HepG2 (cell line): ENCODE measurements at places on chromosomes 2 and 18. TPM values are rescaled to one million over a fixed set of nuclear protein-coding genes. Genes with fewer than 3 reads are reported as not detected.
A peak's percentile ranks its signal among the peaks of the same experiment; 100 is the strongest.

TTLL4 gene
- 77.5 and 78.0 TPM in 2 replicates for total RNA-seq

COL6A3 gene
- total RNA-seq, result not detected in 2 replicates

RGPD3 gene
- total RNA-seq, result 0.24 and 0.53 TPM in 2 replicates

CD207 gene
- 0.09 and 0.27 TPM in 2 replicates for total RNA-seq

RUFY4 gene
- not detected in 2 replicates for total RNA-seq

GRCh38 chr2:84800194-84800805 lies 80.6 kb downstream of the TRABD2A start:
- no peak for DNase-seq

DNA sequence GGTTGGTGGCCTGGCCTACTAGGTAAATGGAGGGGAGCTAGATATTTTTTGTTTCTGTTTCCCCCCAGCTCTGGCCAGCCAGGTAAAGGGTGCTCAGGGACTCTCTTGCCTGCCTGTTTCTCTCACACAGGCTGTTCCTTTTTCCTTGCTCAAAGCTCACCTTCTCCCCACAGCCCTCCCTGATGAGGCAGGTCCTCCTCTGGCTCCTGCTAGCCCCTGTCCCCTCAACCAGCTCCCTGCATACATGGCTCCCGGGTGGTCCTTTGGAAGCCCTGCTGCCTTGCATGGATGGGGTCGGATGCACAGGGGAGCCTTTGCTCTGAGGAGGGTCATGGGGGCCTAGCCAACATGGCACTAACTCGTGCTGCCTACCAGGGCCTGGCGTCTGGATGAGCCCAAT lies 27.8 kb downstream of the DYSF start:
- DNase-seq, result no peak

GRCh38 chr18:54220406-54220805 lies 4.1 kb downstream of the MBD2 start:
- DNase-seq, result no peak

GRCh38 chr2:234747833-234748559 lies 203.8 kb upstream of the SH3BP4 start:
- DNase-seq, result no peak

DNA sequence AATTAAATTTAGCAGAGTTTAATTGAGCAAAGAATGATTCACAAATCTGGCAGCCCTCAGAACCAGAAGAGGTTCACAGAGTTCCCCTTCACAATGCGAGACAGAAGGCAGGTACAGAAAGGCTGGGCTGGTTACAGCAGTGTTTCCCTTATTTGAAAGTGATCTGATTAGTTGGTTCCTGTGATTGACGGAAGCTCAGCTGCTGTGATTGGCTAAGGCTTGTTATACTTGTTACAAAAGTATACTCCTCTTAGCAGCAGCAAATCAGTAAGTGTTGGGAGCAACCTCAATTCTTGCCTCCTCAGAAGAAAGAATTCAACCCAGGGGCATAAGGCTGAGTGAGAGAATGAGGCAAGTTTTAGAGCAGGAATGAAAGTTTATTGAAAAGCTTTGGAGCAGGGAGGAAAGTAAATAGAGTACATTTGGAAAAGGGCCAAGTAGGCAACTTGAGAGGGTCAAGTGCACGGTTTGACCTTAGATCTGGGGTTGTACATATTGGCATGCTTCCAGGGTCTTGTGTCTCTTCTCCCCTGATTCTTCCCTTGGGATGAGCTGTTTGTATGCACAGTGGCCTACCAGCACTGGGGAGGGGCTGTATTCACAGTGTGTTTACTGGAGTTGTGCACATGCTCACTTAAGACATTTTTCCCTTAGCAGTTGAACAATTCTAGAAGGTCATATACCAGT lies 431.8 kb upstream of the RAB12 start:
- peak; percentile 72 for DNase-seq

DNA sequence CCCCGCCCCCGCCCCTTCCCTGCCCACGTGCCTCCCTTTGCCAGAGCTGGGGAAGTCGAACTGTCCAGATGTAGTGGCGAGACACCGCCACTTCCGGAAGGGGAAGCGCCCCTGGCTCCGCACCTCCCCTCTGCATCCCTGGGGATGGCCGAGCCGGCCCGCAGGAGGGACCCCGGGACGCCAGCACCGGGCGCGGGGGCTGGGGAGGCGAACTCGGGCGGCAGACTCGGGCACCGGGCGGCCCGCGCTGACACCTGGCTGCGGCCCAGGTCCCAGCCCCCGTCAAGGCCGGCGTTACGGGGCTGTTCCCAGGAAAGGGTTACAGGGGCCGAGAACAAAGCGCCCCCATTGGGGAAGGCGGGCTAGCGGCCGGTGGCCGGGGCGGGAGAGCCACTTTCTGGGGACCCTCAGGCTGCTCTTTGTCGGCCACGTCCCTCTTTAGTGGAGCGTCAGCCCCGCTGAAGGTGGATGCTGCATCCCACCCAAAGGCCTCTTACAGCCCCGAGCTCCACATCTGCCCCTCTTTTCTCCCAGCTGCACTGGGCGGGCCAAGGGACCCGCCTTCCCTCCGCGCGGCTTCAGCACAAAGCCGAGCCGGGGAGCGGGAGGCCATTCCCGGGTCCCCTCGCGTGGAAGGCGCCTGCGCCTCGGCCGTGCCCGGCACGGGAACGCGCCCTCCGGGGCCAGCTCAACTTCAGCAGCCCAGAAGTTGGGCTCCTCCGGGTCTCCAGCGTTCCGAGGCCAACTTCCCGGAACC lies 1.3 kb downstream of the SDC1 start:
- peak; percentile 61 for DNase-seq

DNA sequence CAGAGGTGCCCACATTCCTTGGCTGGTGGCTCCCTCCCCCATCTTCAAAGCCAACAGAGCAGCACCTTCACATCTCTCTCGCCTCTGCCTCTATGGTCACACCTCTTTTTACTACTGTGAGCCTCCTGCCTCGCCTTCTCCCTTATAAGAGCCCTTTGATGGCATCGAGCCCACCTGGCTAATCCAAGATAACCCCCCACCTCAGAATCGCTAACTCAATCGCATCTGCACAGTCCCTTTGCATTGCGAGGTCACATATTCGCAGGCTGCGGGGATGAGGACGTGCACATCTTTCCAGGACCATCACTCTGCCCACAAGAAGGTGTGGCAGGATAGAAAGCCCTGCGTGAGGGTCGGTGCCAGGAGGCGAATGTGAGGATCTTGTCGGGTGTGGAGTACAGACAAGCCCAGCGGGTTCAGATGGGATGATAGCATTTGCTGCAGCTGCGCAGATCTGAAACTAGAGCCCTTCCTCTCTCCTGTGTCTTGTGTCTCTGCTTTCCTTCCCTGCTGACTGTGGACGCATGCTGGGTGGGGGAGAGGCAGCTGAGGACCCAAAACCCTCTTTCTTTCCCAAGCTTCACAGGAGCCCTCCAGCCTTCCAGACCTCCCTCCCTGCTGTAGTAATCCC lies 148.3 kb upstream of the HDAC4 start:
- DNase-seq, result no peak

- DNase-seq, result no peak
Observed at GRCh38 chr2:174784909-174785308, 20.6 kb upstream of the CHRNA1 start.

DNA sequence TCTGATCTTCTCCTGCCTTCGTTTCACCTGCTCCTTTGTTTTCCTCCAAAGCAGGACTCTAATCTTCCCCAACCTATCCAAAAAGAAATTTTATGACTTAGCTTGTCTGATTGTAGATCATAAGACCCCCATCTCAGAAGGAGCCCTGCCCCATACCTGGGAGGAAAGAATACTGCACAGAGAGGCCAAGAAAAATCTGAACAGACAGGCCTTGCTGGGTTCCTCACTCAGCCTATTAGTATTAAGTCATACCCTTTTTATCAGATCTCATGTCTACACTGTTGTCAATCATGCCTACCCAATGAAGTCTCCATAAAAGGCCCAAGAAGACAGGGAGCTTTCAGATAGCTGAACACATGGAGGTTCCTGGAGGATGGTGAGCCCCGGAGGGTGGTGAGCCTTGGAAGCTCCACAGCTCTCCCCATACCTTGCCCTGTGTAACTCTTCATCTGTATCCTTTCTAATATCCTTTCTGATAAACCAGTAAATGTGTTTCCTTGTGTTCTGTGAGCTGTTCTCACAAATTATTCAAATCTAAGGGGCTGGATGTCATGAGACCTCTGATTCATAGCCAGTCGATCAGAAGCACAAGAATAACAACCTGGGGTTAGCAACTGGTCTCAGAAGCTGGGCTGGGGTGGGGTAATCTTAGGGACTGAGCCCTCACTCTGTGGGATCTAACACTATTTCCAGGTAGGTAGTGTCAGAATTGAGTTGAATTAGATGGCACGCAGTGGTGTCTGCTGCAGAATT lies 108.8 kb downstream of the SPOPL start:
- no peak for DNase-seq

DNA sequence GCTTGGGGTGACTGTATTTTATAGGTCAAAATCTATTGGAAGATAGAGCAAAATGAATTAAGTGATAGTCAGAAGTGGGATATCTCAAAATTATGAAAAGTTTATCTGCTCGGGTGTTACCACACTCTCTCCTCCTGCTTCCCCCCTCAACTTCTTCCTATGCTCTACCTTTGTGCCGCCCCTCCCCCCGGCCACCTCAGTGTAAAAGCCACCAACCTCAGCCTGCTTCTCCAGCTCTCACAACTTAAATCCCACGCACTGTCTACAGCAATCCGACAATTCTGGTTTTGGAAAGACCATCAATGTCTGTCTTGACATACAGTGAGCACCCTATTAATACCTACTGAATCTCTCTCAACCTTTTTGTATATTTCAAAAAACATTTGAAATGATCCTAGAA lies 164.6 kb downstream of the DCC start:
- no peak for DNase-seq

DNA sequence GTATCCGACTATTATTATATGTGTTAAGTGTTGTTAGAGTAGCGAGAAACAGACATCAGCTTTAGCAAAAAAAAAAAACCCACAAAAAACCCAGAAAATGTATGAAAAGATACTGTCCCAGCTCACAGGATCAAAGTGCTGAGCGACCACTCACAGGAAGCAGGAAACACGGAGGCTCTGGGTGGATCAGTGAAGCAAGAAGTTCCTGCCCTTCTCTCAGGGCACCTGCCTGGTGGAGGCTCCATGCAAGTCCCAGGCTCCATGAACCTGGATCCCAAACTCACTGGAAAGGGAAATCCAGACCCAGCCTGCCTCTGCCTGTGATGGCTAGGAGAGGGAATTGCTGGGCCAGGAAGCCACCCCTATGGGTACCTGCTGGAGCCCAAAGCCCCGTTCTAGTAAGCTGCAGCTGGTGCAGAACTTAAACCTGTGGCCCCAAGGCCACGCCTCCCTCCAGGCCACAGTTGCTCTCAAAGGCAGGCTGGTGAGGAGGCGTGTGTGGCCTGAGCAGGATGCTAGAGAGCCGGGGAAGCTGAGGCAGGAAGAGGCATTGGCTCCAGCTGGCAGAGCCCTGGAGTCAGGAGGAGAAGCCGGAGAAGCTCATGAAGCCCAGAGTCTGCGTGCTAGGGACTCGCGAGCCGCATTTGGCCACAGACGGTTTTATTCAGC lies 63.5 kb upstream of the TAF1B start:
- no peak for DNase-seq

DNA sequence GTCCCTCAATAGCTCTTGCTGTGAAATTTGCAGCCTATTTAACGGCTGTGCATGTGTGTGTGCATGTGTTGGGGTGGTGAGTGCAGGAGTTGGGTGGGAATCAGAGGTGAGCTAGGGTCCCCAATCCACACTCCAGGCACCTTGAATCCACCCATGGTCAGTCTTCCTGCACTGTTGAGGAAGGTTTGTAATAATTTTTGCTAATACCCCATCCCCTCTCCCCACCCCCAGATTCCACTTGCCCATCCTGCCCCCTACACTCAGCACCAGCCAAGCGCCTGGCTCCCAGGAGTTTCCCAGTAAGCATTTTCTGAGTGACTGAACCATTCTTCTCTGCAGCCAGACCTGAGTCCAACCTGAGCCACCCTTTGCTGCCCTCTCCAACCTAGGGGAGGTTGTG lies 208.4 kb upstream of the RAB12 start:
- DNase-seq, result no peak

DNA sequence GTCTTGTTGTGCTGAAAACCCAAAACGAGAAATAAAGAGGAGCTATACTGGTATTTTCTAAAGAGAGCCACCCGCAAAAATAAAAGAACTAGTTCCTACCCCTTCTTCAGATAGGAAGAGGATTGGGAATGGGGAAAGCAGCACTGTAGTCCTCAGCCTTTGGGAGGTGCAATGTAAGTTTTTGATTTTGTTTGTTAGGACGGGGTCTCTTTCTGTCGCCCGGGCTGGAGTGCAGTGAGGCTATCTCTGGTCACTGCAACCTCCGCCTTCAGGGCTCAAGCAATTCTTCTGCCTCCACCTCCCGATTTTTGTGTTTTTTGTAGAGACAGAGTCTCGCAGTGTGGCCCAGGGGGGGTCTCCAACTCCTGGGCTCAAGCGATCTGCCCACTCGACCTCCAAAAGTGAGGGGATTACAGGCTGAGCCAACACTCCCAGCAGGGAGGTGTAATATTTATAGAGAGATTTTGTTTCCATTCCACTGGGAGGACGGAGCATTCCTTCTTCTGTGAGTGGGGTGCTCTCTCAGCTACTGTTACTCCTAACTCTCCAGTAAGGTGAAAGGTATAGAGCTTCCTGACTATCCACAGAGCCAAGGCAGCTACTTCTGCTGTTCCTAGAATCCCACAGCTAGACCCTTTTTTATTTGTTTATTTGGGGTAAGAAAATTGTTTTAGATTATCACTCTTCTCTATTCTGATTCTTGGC lies 13.1 kb upstream of the GULP1 start:
- DNase-seq, result no peak

DNA sequence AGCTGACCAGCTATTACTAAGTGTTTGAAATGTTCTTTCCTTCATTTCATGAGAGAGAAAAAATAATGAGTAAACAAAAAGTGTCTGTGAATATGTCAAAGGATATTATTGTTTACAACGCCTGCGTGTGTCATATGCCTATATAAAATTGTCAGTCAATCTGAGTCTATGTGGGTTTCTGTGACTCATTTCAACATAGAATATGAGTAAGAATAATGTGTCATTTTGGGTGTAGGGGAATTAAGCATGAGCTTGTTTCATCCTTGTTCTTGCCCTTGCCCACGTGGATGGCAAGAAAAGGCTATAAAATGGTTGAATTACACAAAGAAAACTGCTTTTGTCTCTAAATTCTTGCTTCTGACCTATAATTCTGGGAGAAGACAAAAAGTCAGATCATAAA lies 466.0 kb downstream of the PTH2R start:
- no peak for DNase-seq

GRCh38 chr2:26691881-26692278 lies 642 bp upstream of the KCNK3 start:
- DNase-seq, result no peak

DNA sequence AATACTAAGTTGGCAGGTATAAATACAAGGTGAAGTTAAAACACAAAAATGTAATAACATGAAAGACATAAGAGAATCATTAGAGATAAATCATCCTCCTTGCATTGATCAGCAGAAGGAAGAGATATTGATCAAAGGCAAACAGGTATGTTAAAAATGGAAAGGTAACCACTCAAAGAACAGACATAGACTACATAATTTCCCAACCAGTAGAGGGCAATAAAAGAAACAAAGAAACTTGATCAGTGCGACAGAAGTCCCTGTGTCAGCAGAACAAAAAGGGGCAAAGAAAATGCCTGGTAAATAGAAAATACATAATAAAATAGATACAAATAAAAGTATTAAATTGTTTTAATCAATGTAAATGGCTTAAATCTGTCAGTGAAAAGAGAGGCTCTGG lies 53.6 kb downstream of the FAM228A start:
- peak; percentile 35 for DNase-seq
